ENCODE measurements at places on chromosomes 7 and 10. TPM values are rescaled to one million over a fixed set of nuclear protein-coding genes. Genes with fewer than 3 reads are reported as not detected.
A peak's percentile ranks its signal among the peaks of the same experiment; 100 is the strongest.

DNA sequence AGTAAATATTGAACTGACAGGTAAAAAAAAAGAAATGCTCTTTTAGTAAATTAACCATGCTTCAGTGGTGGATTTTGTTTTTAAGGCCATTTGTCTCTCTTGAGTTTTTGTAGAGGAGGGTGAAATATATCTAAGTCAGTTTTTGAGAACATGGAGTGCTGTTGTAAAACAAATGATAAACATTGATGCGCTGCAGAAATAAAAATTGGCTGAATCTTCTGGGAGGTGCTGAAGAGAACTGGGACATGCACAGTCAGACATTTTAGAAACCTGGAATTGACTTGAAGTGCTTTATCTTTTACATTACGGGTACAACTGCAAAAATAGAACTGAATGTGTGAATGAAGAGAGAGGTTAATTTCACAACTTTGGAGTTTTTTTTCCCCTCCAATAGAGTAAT, 203.0 kb upstream of the HDAC9 start:
- H3K4me3 ChIP-seq: no peak overlapping the region
- no peaks in the 10 kb centered on the region for H3K36me3 ChIP-seq
- H3K27me3 ChIP-seq: no peaks in the 10 kb centered on the region
- H3K27ac ChIP-seq: no peak overlapping the region

Gene ST8SIA6
- polyA plus RNA-seq: 0.08 TPM

GRCh38 chr7:35854311-35854710, 53.5 kb downstream of the SEPTIN7 start:
- no peaks in the 10 kb centered on the region for H3K27me3 ChIP-seq
- no peak overlapping the region for H3K27ac ChIP-seq
- H3K4me1 ChIP-seq: no peaks in the 10 kb centered on the region

DNA sequence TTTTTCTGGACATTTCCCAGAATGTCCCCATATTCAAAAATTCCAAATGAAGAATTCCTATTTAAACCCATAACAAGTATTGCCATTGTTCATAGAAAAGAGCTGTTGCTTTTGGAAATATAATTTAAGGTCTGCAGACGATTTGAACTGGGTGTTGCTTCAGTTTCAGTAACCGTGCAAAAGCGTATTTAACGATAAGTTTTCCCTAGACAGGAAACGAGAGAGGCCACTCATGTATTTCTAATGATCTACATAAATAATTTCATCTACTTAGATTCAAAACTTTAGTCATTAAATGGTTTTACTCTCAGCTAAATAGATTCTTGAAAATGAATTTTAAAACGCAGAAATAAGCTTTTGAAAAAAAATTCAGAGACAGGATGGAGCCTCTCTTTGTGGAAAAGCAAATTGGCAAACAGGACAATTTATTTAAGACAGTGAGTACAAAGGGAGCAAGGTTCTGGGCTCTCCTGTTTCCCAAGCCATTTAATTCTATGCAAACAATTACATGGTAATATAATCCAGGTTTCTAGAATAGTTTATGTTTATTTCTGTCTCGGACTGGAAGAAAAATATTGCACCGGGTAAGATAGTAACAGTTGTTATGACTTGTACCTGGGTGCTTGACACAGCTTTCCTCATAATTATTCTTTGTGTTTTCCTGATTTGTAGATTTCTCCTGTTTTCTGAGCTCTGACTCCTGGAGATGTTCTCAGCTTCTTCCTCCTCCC, 263.0 kb downstream of the BAMBI start:
- no peaks in the 10 kb centered on the region for H3K36me3 ChIP-seq
- DNase-seq: no peak
- no peaks in the 10 kb centered on the region for H3K4me1 ChIP-seq
- H3K27me3 ChIP-seq: no peaks in the 10 kb centered on the region
- no peak overlapping the region for H3K4me3 ChIP-seq
- no peak overlapping the region for H3K27ac ChIP-seq

DNA sequence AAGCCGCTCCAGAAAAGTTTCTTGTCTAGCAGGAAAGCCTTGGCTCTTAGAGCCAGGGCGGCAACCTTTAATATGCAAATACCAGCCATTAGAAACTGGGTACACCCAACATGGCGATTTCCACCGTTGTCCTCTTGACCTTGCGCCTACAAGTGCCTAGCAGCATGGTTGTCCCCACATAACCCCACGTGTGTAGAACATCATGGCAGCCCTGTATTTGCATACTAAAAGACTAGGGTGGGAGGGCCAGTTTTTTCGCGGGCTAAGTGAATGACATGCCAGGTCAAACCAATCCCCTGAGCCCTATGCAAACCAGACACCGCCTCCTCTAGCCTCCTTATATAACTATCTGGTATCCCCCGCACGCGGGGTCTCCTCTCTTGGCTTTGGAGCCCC, 58.4 kb upstream of the FZD8 start:
- no peak overlapping the region for H3K4me3 ChIP-seq
- H3K36me3 ChIP-seq: no peaks in the 10 kb centered on the region
- no peak for DNase-seq
- no peaks in the 10 kb centered on the region for H3K4me1 ChIP-seq

- DNase-seq: no peak
- no peak overlapping the region for H3K27ac ChIP-seq
These were observed 582.0 kb downstream of the TNS3 start for GRCh38 chr7:46999866-47000265.

- DNase-seq: no peak
- peaks cover 5% of the 10 kb centered on the region for H3K27me3 ChIP-seq
- H3K27ac ChIP-seq: no peak overlapping the region
These were observed 90.0 kb downstream of the CXCL12 start for GRCh38 chr10:44294726-44295412.

DNA sequence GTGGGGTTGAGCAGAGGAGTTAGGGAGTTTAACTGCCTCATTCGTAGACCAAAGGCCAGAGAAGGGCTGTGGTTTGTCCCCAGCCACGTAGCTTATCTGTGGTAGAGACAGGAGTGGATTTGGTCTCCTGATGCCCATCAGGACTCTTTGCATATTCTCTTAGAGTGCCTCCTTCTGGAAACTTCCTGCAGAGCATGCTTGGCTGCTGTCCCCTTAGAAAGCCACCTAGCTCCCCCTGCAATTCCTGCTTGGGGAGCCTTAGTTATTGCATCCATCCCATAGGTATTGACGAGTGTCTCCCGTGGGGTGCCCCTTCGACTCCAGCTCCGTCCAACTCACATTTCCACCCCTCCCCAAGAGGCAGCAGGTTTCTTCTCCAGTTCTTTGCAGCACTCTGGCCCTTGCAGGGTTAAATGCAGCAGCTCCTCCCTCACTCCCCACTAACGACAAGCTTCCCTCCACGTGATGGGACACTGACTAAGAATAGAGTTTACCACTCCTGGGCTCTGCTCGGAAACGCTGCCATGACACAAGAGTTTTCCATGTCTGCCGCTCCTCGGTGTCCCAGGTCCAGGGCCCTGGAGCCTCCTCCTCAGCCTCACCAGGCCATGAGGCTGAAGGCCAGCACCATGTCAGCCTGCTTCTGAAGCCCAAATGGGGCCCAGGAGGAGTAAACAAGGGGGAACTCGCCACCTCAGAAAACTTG, 147.8 kb upstream of the UNC5B start:
- no peaks in the 10 kb centered on the region for H3K36me3 ChIP-seq
- no peaks in the 10 kb centered on the region for H3K4me1 ChIP-seq
- no peak overlapping the region for H3K4me3 ChIP-seq
- H3K27me3 ChIP-seq: no peaks in the 10 kb centered on the region
- DNase-seq: no peak
- no peak overlapping the region for H3K27ac ChIP-seq

- no peak overlapping the region for H3K4me3 ChIP-seq
- no peaks in the 10 kb centered on the region for H3K4me1 ChIP-seq
- DNase-seq: no peak
- no peaks in the 10 kb centered on the region for H3K27me3 ChIP-seq
- H3K27ac ChIP-seq: no peak overlapping the region
These were observed 58.5 kb downstream of the MICU1 start for GRCh38 chr10:72567421-72567820.

Gene FAM24B
- polyA plus RNA-seq: 5.0 TPM

DNA sequence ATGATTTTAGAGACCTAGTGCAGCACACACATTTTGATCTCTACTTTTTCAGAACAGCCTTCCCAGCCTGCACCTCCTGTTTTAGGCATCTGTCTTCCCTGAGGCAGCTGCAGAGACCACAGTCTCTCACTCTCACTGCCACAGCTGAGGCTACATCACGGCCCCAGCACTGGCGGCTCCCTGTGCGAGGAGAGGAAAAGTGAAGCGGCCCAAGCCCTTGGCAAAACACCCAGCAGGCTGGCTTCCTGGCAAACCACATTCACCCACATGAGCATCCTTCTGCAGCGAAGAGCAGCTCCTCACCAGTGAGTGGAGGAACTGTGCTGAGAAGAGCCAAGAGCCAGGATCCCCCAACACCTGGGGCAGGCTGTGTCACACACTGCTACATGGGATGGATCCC, 14.0 kb downstream of the HUS1 start:
- H3K4me1 ChIP-seq: no peaks in the 10 kb centered on the region
- H3K4me3 ChIP-seq: no peak overlapping the region
- H3K36me3 ChIP-seq: peaks cover 41% of the 10 kb centered on the region
- H3K27me3 ChIP-seq: no peaks in the 10 kb centered on the region

Gene PVRIG
- polyA plus RNA-seq: 81.0 TPM

Gene MAGI2
- polyA plus RNA-seq: not detected

DNA sequence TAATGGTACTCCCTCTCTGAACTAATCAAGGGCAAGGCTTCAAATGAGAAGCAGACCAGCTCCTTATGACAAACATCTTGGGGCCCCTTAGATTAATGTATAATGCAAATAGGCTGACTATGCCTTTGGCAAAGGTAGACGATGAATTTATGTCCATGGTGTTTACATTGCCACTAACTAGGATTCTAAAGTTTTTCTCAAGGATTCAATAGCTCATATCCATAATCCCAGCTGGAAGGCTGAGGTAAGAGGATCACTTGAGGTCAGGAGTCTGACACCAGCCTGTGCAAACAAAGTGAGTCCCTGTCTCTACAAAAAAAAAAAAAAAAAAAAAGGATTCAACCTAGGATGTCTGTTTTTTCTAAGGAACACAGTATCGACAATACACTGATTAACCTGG, 96.5 kb downstream of the ORC5 start:
- H3K4me1 ChIP-seq: no peaks in the 10 kb centered on the region
- no peak overlapping the region for H3K27ac ChIP-seq
- H3K4me3 ChIP-seq: no peak overlapping the region
- no peak for DNase-seq

Gene ANXA8L1
- not detected for polyA plus RNA-seq

- H3K4me1 ChIP-seq: no peaks in the 10 kb centered on the region
- H3K27ac ChIP-seq: no peak overlapping the region
- no peaks in the 10 kb centered on the region for H3K36me3 ChIP-seq
- no peaks in the 10 kb centered on the region for H3K27me3 ChIP-seq
- no peak overlapping the region for H3K4me3 ChIP-seq
These were observed 44.1 kb downstream of the HTR7 start for GRCh38 chr10:90813594-90814365.

Gene DOCK4
- 0.16 TPM for polyA plus RNA-seq

DNA sequence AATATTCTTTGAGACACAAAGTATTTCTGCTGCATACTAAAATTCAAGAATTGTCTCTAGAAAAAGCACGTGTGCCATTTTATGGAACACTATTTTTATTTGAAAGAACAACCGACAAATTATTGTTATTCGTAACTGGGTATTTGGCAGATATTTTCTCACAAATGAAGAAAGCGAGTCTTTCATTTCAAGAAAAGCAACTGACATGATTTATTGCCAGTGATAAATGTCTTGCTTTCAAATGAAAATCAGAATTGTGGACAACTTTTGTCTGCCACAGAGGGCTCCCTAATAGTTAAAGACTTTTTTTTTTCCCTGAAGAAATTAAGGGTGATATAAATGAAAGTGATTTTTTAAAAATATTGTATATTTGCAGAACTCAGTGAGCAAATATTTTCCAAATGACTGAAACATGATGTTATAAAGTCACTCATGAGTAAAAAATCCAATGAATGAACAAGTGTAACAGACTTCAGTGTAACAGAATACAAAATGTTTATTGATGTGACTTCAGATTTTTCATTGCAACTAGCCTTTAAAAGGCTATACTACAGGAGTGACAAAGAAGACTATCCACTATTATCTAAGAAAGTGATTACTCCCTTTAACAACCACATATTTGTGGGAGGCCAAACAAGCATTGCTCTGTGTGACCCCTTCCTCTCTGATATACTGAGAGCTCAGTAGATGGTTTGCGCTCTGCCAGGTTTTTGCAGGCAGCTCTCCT, 49.0 kb upstream of the SEMA3E start:
- no peaks in the 10 kb centered on the region for H3K36me3 ChIP-seq
- no peak for DNase-seq
- H3K4me1 ChIP-seq: no peaks in the 10 kb centered on the region
- no peaks in the 10 kb centered on the region for H3K27me3 ChIP-seq
- no peak overlapping the region for H3K27ac ChIP-seq
- no peak overlapping the region for H3K4me3 ChIP-seq

- H3K4me1 ChIP-seq: no peaks in the 10 kb centered on the region
- H3K27ac ChIP-seq: no peak overlapping the region
- peak; percentile 40 for DNase-seq
- no peaks in the 10 kb centered on the region for H3K36me3 ChIP-seq
- H3K27me3 ChIP-seq: no peaks in the 10 kb centered on the region
These were observed 27.1 kb upstream of the TNRC18 start for GRCh38 chr7:5450549-5451327.

- no peaks in the 10 kb centered on the region for H3K36me3 ChIP-seq
- no peaks in the 10 kb centered on the region for H3K4me1 ChIP-seq
- no peaks in the 10 kb centered on the region for H3K27me3 ChIP-seq
- H3K27ac ChIP-seq: no peak overlapping the region
- H3K4me3 ChIP-seq: no peak overlapping the region
- no peak for DNase-seq
These were observed 116.2 kb downstream of the GFRA1 start for GRCh38 chr10:116156819-116157218.

DNA sequence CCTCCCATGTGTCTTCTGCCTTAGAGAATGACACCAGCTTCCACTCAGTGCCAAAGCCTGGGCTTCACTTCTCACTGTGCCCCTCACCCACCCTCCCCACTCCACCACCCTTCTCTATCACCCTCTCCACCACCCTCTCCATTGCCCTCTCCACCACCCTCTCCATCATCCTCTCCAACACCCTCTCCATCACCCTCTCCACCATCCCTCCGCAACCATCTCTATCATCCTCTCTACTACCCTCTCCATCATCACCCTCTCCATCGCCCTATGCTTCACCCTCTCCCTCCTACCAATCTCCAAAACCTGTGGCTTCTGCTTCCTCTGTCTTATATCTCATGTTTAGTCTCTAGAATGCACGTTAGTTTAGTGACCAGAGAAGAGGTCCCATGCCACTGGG, 91.0 kb upstream of the TMEM72 start:
- H3K36me3 ChIP-seq: no peaks in the 10 kb centered on the region
- H3K27ac ChIP-seq: no peak overlapping the region

GRCh38 chr10:31083765-31084184, 52.1 kb upstream of the ZNF438 start:
- H3K36me3 ChIP-seq: no peaks in the 10 kb centered on the region
- no peak overlapping the region for H3K27ac ChIP-seq
- H3K27me3 ChIP-seq: no peaks in the 10 kb centered on the region
- DNase-seq: peak; percentile 47
- H3K4me1 ChIP-seq: no peaks in the 10 kb centered on the region

Gene C10orf90
- not detected for polyA plus RNA-seq

Data from naive thymus-derived CD4-positive, alpha-beta T cell (primary cell).